NCI-H82 (cell line): ENCODE measurements at places on chromosomes 2 and 18.

DNA sequence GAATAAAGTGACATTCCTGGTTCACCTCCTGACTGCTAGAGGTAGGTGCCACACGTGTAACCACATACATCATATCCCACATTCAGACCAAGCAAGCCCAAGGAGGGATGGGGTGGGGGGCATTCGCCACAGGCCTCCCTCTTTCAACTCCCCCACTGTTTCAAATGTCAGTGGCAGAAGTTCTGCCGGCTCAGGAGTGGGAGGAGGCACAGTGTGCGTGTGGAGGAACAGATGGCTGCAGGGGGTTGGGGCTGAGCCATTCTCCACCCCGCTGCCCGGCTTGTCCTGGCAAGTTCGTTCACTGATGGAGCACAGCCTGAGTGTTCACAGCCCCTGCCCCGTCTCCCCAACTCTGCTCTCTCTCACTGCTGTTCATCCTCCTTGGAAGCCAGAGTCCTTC, 75.4 kb upstream of the TANC1 start:
- peak; percentile 86 for DNase-seq

DNA sequence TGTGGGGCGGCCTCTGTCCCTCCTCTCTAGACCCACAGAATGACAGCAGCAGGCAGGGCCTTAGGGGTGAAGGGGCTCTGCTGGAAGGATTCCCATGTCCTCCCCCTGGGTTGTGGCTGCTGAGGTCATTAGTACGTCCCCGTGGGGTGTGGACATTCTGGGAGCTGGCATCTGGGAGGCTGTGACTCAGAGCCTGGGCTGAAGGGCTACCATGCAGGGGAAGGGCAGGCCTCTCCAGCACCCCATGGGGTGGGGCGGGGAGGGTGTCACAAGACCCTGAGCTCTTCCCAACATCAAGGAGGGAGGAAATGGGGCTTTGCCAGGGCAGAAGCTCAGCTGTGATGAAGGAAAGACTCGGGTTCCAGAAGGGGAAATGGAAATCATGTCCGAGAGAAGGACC, 105.8 kb upstream of the SMAD2 start:
- DNase-seq, result no peak

- DNase-seq, result no peak
Measured at GRCh38 chr2:61882850-61883249, 5.6 kb downstream of the CCT4 start.

GRCh38 chr18:12491611-12492435, 84.1 kb downstream of the PRELID3A start:
- DNase-seq, result no peak

- no peak for DNase-seq
Measured at GRCh38 chr18:3329471-3329870, 67.5 kb downstream of the MYL12B start.

- no peak for DNase-seq
Measured at GRCh38 chr2:216603884-216604245, 29.4 kb upstream of the IGFBP2 start.

DNA sequence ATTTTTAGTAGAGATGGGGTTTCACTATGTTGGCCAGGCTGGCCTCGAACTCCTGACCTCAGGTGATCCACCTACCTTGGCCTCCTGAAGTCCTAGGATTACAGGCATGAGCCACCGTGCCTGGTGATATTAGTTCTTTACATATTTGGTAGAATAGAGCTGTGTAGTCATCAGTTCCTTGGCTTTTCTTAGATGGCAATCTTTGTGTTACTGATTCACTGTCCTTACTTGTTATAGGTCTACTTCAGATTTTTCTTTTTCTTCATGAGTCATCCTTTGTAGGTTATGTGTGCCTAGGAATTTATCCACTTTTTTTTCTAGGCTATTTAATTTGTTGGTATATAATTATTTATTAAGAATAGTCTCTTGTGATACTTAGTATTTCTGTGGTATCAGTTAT, 30.3 kb upstream of the ZSWIM2 start:
- DNase-seq, result no peak

DNA sequence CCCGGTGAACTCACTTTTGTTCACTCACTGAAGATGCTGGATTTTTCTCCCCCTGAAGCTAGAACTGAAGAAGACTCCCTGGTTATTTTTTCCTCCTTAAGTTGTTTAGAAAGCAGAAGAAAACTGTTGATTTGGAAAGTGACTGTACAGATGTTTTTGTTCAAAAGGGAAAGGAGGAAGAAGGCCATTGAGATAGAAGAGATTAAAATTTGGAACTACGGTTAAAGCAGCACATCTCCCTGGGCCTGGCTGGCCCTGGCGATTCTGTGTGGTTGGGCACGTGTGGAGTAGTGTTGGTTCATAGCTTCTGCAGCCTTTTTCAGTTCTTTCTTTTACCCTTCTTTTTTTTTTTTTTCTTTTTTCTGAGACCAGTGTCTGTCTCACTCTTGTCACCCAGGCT, 109.2 kb downstream of the MAP4K4 start:
- DNase-seq, result no peak

GRCh38 chr2:185221-185620, 78.6 kb downstream of the SH3YL1 start:
- DNase-seq, result no peak

GRCh38 chr2:75153221-75153620, 46.1 kb downstream of the TACR1 start:
- DNase-seq, result no peak

DNA sequence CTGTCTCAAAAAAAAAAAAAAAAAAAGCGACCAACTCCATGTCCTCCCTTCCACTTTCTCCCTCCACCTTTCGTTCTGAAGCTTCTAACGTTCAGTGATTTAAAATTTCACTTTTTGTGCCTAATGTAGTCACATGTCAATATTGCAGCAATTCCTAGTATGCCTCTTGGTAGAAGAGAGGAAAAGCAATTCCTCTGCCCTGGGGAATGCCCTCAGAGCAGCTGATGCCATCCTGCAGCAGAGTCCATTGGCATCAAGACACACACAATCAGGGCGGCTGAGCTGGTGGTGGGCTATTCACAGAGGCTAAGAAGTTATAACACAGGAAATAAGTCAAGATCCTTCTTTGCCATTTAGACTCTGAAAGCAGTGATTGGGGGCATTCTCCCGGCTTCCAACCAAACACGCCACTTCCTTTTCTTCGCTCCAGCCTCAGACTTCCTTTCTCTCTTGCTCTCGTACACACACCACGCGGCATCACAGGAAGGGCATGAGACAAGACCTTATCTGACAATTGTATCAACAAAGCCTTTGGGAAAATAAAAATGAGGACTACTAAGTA, 71.9 kb downstream of the MOGAT1 start:
- DNase-seq, result no peak

- no peak for DNase-seq
Measured at GRCh38 chr2:37391711-37392110, 47.3 kb downstream of the QPCT start.

DNA sequence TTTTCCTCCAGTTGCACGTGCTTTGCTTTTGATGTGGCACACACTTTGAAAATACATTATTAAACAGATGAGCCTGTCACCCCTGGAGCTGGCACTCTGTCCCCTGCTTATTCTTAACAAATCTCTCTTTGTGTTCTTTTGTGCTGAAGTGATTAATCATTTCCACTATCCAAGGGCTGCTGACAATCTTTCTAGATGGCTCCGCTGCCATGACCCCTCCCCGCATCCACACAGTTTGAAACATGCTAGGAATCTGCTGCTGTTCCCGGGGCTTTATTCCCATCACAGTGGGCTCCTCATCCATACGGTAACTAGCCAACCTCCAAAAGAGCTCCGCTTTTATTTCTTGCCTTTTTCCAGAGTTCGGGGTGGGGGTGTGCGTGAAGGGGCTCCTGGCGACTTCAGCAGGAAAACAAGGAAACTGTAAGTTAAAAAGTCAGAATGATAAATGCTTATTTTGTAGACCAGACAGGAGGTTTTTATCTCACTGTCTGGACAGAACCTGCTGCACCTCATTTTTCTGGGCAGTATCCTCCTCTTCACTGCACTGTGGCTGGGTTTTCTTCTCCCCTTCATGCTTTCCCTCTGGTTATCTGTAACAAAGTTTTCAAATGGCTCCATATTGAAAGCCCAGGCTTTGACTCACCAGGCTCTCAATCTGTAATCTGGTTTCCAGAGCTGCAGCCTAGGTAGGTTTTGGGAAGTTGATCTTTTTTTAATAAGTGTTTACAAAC, 319.7 kb downstream of the AFF3 start:
- no peak for DNase-seq

DNA sequence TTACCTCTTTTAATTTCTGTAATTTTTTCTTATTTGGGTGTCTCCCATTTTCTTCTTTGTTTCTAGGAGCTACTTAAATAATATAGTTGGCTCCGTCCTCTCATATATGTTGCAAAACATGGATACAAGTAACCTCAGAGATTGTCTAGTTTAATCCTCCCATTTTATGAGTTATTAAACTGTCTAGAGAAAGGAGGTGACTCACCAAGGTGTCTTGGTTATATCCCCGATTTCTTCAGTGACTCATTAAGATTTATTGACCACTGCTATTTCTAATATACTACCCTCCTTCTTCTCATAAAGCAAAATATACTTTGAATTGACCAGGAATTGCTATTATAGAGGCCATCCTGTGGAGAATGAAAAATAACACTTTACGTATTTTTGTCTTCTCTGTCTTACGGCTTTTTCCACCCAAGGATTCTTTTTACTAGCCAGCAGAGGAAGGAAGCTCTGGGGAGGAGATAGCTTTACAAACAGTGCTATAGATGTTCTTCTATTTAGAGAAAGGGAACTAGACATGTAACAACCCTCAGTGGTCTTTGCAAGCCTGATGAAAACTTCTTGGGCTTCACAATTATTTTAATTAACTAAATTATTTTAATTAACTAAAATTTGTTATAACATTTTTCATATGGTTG, 300.4 kb upstream of the TNP1 start:
- DNase-seq, result no peak

DNA sequence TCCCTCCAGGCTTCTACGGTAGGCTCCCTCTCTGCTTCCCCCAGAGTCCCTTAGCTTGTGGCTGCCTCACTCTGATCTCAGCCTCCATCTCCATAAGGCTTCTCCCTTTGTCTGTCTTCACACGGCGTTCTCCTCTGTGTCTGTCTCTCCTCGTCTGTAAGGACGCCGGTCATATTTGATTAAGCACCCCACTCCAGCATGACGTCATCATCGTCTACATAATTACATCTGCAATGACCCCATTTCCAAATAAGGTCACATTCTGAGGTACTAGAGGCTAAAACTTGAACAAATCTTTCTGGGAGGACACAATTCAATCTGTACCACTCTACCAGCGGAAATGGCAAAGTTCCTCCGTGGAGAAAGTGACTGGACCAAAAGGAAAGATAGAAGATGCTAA, 8.3 kb upstream of the COL6A3 start:
- DNase-seq, result no peak

DNA sequence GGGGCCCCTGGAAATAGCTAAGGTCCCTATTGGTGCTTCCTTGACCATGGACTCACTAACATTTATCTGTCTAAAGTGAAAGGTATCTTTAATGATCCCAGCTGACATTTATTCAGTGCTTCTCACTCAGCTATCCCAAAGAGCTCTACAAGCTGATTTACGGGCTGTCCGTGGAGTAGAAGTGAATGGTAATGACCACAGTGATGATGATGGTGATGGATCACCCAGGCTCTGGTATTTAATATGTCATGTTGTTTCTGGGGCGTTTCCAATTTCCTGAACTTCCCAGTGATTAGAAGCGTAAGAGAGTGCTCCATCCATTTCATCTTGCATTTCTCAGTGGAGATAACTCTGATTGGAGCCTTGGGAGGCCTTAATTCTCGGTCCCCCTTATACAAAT, 304.3 kb downstream of the HRH4 start:
- DNase-seq, result no peak

DNA sequence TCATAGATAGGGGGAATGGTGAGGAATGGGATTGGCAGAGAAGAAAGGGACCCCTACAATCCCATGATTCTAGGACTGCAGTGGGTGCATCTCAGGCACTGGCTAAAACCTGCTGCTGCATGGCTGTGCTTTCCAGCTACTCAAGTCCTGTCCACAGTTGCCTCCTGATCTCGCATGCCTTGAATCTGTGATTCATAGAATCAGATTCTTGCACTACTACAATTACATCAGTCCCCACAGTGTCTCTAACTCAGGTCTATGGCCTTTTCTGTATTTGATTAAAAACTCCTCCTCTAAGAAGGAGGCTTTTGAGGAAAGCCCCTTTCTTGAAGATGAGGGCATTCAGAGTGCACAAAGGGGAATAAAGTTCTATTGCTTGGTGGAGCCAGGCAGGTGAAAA, 117.4 kb downstream of the LRATD1 start:
- no peak for DNase-seq

- no peak for DNase-seq
Measured at GRCh38 chr18:60189856-60190255, 182.7 kb downstream of the MC4R start.

DNA sequence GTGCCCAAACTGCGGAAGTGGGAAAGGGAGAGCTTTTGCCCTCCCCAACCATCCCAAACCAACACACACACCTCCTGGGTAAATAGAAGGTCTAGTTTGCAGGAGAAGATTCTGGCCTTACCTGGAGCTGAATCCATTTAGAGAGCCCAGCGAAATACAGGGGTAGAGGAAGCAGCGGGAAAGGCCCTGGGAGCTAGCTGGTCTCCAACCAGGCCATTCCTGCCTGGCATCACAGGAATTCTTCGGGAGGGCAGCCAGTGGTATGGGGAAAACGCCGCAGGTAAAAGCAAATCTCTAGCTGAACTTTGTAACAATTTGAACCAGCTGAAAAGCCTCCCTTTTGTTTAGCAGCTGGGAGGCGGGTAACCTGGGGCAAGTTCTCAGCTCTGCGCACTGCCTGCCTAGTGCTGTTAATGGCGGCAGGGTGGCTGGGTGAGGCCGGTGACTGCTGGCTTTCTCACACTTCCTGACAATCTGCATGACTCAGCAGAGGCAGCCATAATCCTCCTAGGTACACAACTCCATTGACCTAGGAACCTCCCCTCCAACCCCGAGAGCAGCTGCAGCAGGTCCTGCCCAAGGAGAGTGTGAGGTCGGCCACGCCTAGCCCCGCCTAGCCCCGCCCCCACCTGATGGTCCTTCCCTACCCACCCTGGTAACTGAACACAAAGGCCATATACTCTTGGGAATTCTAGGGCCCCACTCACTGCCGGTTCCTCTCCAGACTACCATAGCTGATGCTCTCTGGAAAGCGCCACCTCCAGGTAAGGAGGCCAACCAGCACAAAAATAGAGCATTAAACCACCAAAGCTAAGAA, 483.8 kb upstream of the REG3G start:
- no peak for DNase-seq
